Tibial nerve (tissue), 4 donors: ENCODE measurements at places on chromosomes 5 and 9. TPM values are rescaled to one million over a fixed set of nuclear protein-coding genes. Genes with fewer than 3 reads are reported as not detected.

GRCh38 chr9:29211580-29212396, 1638.5 kb upstream of the C9orf72 start:
- no peak for DNase-seq

DNA sequence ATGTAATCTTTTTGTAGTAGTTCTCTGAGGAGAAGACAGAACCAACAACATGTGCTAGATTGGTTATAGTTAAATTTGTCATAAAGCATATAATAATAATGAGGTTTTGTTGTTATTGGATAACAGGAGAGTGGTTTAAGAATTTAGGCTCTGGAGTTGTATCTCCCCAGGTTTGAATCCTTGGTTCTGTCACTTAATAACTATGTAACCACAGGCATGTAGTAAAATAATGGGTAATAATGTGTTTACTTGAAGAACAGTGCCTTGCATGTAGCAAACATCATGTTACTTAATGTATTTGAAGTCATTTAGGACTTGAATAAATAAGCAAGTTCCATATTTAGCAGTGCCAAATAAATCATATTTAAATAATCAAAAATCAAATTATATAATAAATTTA, 55.8 kb downstream of the NSD1 start:
- DNase-seq: no peak

GRCh38 chr5:56152437-56152836, 80.7 kb downstream of the ANKRD55 start:
- no peak for DNase-seq

DNA sequence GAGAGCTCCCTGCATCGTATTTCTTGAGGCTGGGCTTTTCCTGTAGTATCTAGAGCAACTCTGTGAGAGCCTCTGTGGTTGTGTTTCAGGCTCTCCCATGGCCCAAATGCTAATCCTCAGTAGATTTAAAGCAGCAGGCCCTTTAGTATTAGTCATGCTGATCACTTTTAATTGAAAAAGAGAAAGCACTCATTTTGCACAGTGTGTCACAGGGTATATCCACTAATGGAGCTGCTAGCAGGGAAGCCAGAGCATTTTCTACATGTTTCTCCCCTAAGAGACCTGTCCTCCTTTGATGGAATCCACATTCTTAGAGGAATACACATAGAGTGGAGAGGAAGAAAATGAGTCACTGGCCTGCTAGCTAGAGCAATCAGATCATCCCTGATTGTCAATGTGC, 348.5 kb downstream of the TMEM232 start:
- no peak for DNase-seq

Gene ZNF883
- 0.98 TPM for total RNA-seq

Gene FBXL7
- total RNA-seq: 54.5 TPM

DNA sequence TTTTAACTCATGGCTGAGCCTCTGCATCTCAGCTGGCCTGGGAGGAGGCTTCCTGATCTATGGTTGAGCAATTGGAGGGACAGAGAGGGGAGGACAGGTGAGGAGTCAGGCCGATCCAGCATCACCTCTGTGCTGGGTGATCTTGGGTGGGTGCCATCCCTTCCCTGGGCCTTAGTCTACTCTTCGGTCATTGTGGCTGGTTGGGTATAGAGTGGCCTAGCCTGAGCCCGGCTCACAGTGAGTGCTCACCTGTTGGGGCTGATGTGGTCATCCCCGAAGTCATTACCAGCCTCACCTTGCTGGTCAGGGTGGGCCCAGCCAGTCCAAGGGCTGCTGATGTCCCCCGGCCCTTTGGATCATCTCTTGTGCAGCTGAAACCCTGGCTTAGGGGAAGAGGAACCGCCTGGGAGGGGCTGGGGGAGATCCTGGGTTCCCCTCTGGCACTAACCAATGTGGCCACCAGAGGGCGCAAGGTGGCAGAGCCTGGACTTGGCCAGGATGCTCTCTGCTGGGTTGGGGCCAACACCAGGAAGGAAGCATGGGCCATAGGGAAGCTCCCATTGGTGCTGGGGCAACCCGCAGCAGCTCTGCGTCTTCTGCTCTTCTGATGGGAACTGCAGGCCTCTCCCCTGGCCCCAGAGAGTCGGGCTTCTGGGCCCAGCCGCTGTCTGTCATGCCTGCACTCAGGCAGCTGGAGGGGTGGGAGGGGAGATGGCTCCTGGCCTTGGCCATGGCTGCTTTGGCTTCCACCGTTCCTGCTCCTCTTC, 17.3 kb upstream of the ODF2 start:
- peak; percentile 72 for DNase-seq
